Stimulated activated CD4-positive, alpha-beta T cell treated with anti-CD3 and anti-CD28 coated beads, Interleukin-1b, Interleukin-23, amount 100 ng/mL, for 1 hour (primary cell): ENCODE measurements at places on chromosomes 13 and 19.

GRCh38 chr19:13022859-13023636, 27.8 kb downstream of the NFIX start:
- no peak for DNase-seq

DNA sequence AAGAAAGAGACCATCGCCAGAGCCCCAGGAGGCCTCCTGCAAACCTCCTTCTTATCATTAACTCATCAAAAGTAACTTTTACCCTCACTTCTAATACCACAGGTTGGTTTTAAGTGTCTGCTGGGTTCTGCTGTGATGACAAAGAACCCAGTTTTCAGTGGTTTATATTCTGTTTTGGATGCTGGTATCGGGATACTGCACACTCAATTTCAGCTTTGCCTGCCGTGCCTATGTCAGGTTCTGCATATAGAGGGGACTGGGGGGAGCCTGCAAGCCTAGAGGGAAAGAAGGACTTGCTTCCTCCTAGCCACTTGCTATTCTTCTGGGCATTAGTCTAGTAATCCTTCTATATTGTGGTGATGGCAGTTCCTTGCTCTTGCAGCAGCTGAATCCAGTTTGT, 242.4 kb downstream of the KCNRG start:
- DNase-seq, result no peak

GRCh38 chr13:46094478-46094877, 10.4 kb downstream of the CPB2 start:
- no peak for DNase-seq

DNA sequence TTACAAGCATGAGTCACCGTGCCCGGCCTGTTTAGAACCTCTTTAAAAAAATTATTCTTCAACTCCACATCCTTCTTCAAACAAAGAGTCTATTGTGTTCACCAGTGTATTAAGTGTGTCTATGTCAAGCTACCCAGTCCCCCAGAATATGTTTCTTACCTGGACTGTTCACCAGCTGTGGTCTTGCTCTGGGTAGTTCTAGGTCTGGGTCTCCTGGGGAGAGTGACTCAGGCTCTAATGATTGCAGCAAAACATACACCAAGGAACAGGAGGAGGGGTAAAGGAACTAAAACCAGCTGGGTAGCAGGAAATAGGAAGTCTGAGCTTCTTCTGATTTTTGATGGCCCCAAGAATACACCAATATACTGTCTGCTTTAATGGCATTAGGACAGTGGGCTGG, at the start of gene FPR1:
Gene FPR1 (minus strand): TSS at position 224 of the 400 bp plus-strand sequence. CDS start 4,884 bp downstream, outside the sequence.
- no peak for DNase-seq

DNA sequence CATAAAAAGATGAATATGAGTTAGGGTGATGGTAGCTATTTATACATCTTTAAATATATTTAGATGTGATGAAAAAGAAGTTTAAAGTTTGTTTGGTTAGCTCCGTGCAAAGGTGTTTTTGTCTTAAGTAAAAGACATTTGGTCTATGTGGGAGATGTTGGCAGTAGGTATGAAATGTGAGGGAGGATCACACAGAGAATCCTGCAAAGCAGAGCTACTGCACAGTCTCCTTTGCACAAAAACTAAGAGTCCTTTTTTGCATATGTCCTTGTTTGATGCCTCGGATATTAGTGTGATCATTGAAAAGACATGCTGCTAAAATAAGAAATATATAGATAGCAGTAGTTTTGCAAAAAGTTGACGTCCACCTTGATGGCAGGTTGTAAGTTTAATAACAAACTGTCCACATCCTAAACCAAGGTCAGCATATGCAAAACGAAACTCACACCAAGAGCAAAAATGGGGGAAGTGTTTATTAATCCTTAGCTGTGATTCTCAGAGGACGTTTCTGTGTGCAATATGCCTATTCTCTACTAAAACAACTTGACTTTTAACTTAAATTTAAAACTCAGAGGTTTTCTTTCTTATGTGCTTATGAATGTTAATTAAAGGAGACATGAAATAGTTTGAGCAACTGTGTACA, 870.1 kb downstream of the PCDH9 start:
- DNase-seq, result no peak

- DNase-seq, result peak; percentile 49
These were observed 6.5 kb downstream of the RAB11B start for GRCh38 chr19:8396563-8397203.

GRCh38 chr13:111661776-111662175, 341.3 kb downstream of the TEX29 start:
- no peak for DNase-seq

DNA sequence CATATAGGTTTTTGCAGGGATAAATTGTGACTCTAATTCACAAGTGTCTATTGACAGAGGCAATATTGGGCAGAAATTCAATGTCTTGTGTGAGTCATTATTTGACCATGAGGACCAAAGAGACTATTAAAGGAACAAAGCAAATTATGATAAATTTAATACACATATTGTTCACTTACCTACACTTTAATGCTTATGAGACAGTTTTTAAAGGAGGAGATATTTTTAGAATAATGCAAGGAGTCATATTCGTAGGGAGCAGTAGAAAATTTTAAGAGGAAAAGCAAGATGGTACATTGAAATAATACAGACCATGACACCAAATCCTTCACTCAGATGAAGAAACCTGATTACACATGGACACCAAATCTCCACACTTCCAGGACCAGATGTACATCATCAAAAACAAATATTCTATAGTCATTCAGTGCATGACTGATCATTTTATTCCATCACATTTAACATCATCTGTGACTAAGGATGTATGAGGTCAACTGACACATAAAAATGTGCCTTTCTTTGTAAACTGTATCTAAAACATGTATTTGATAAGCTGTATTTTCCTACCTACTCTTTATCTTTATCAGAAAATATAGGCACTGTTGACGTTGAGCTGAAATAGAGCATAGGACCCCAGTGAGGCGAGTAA, 4.2 kb upstream of the OR7A17 start:
- DNase-seq, result no peak

DNA sequence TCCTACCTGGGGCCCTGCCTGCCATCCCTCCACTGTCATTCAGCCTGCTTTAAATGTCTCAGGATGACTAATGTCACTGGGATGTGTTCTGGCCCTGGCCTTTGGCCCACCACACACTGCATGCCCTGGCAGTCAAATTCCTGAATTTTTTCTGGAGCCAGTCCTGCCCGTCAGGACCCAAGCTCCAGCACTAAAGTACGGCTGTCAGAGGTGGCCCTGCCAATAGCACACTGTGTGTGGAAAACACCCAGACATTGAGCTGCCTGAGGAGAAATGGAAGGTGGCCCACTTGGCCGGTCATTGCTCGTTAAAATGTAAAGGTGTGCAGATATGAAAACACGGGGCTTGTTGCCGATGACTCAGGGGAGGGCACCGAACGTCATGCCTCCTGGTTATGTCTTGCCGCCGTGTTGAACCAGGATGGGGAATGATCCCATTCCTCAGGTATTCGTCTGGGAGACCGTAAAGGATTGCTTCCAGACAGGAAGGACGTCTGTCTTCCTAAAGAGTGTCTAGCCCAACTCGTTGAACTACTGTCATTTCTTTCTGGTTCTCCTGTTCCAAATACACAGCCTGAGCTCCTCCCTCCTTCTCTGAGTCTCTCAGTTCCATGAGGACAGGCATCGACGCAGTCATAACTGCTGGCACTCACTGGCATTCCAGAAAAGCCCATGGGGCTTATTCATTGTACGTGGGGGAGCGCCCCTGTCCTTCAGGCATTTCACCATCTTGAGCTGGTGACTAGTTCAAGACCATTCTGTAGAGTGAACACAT, 40.6 kb downstream of the COL4A2 start:
- DNase-seq, result no peak

DNA sequence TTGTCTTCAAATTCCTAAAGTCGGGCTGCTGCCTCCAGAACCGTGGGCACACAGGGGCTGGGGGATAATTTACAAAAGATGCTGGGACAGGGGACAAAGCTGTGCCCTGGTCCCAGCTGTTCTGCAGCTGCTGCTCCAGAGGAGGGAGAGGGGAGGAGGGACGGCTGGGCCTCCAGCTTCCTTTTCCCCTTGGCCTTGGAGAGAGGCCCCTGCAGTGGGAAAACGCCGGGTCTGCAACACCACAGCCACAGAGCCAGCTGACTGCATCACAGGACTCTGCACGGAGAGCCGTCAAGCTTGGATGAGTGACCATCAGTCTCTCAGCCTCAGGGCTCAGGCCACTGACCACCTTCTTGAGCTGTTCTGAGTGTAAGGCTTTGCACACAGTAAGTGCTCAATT, 6.1 kb downstream of the DOCK6 start:
- no peak for DNase-seq

DNA sequence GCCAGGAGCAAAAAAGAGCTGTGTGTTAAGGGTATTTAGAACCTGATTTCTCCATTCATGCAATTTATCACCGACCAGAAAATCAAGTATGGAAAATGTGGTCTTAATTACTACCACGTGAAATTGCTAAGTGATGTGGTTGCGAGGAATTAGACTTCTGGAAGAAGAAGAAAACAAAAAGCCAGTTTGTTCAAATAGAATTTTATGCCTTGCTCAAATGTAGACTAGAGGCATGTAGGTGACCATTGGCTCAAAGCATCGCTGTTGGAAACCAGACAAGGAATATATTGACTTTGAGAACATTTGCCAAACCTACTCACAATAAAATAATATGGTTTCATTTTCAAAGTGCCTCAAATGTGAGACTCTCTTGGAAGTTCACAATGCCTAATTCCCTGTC, 57.3 kb upstream of the LRCH1 start:
- DNase-seq, result no peak

DNA sequence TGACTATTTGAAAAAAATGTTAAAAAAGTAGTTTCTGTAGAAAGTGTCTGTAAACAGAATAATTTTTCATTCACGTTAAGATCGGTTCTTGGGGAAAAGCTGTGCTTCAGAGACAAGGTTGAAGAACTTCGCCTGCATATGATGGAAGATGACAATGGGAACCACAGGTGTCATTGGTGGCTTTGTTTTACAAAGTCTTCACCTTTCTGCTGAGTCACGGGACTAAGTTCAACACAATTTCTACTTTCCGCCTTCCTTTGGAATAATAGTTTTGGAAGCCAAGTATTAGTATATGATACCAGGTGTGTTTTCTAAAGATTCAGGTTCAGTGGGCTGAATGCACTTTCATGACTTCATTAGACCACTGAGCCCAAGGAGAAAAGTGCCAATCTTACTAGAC, 155.6 kb upstream of the RNF113B start:
- no peak for DNase-seq

DNA sequence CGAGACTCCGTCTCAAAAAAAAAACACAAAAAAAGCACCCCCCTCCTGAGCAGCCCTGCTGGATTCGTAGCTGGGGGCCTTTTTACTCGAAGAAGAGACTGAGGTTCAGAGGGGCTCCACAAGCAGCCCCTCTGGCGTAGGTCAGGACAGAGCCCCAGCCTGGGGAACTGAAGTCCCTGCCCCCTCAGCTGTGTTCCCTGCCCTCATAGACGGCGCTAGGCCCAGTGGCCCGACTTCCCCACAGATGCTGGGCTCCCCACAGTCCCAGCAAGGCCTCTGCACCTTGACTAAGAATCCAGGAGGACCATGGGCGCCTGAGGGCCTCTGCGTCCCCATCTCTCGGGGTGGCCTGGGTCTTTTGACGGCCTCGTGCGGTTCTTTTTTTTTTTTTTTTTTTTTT, 1.1 kb upstream of the MISP start:
- no peak for DNase-seq

DNA sequence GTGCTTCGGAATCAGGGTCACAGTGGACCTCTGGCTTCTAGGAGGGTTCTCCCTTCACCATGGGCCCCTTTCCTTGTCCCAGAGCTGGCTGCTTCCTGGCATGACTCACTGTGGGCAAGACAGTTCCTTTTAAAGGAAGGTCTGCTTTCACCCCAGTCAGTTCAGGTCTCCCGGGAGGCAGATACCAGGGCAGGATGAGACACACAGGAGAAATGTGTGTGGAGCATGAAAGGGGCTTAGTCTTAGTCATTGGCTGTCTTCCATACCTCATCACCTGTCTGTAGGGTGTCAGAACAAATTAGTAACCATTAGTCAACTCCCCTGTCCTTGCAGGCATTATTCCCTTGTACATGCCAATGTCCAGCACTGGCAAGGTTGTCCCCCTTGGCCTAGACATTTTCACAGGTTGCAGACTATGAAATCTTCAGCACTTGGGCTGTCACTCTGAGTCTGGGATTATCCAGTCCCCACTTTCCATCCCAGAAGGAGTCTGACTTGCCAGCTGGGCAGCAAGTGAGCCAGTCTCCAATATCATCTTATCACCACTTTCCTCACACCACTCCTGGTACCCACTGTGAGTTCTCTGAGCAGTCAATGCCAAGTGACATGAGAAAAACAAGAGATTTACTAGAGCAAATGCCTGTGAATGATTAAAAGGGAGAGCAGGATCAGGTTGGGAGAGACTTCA, 76.8 kb upstream of the MEDAG start:
- DNase-seq, result no peak
